Nucleus accumbens (tissue), 56 donors: ENCODE measurements at places on chromosomes 3 and 15.

DNA sequence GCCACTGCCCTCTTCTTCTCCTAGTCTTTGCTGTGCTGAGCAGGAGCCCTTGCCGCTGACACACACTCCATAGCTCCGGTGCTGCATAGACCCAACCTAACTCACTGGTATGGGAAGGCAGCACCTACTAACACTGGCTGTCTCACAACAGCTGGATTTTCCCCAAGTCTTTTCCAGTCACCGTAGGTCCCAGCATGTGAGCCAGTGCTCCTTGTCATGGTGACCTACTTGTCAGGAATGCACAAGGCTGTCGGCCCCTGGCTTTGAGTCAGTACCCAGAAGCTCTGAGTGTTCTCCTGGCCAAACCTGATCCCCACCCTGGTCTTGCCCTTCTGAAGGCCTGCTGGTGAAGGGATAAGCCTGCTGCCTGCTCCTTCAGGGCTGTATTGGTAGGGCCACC, 25.7 kb downstream of the AMOTL2 start:
- no peak for DNase-seq

DNA sequence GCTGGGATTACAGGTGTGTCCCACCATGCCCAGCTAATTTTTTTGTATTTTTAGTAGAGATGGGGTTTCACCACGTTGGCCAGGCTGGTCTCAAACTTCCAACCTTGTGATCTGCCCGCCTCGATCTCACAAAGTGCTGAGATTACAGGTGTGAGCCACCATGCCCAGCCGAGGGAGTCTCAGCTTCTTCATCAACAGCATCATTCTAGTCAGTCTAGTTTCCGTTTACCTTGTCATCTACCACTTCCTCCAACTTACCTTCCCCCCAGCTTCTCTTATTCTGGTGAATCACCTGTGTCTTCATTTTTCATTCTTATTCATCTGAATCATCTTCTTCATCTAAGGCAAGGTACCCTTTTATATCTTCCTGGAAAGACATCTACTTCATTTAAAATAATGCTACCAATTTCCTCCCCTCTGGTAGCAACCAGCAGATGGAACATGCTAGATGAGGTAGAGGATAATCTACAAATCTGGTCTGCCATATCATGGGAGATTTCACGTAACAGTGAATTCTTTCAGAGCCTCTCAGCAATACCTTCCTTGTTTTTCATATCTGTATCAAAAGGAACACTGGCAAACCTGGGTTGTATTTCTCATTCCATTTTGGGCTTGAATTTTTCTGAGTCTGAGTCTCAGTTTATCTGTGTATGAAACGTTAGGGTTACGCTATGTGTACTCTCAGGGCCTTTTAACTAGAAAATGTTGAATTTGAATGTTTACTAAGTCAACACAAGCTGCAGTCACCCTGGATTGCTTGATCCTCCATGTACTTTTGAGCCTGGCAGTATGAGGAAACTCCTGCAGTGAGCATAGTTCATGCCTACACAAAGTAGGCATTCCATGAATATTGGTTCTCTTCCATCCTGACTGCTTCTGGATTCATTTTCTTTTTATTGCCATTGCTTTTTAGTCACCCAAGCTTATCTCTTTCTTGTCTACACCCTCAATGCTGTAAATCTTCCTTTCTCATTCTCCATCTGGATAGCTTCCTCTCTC, 16.8 kb downstream of the LPP start:
- DNase-seq, result no peak

DNA sequence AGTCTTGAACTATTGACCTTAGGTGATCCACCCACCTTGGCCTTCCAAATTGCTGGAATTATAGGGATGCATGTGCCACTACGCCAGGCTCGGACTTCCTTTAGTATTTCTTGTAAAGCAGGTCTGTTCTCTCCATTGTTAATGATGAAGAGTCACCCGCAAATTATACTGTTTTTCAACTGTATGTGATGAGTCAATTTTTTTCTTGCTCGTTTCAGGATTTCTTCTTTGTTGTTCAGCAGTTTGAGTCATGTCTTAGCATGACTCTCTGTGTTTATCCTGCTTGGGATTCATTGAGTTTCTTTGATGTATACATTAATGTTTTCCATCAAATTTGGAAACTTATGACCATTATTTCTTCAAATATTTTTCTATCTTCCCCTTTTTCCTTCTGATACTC, 28.9 kb downstream of the GRAMD1C start:
- no peak for DNase-seq

GRCh38 chr15:42404461-42405235, 45.3 kb downstream of the CAPN3 start:
- peak; percentile 85 for DNase-seq

DNA sequence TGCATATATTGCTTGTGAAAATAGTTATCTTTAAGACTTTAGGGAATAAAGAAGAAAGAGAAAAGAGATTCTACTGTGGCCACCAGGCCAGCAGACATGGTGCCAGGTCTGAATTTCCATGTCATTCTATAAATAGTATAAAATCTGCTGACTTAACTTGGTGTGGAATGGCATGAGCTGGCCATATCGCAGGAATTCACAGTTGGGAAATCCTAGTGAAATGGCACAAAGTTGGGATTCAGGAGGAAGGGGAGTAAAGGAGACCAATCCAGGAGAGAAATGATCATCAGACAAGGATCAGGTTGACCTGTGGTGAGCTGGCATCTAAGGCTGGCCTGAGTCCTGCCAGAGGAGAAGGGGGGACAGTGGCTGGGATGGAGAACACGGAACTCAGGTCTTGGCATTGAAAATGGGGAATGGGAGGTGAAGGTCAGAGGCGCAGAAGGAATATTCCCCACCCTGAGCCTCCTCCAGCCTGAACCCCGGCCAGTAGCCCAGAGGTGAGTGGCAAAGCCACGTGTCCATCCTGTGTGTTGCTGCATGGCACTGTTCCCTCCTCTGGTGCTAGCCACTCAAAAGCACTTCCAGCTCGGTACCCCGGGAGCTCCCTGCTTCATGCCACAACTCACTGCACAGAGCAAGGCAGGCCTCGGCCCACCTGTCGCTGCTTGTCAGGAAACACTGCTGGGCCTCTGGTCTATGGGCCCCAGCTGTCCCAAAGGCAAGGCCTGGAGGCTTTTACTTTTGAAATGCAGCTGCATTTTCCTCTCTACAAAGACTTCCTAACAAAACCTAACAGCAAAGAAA, 51.4 kb downstream of the SSUH2 start:
- DNase-seq, result no peak

GRCh38 chr15:86336051-86336788, 256.5 kb downstream of the AGBL1 start:
- DNase-seq, result no peak

GRCh38 chr3:112247900-112248299, 46.1 kb downstream of the SLC9C1 start:
- no peak for DNase-seq

DNA sequence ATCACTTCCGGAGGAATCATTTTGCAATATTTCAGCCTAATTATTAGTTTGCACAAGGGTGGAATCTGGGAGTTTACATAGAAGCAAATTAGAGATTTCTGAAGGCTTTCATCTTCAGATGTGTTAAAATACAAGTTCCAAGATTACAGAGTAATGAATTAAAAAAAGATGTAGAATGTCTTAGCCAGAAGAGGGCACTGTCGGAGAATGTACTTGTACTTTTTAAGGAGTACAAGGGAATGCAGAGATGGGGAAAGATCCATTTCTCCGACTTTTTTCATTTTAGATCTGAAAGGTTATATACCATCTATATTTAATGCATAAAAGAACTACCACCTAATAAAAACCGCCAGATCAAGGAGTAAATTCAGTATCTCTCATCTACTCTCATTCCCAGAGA, 43.1 kb upstream of the WDR5B start:
- no peak for DNase-seq

DNA sequence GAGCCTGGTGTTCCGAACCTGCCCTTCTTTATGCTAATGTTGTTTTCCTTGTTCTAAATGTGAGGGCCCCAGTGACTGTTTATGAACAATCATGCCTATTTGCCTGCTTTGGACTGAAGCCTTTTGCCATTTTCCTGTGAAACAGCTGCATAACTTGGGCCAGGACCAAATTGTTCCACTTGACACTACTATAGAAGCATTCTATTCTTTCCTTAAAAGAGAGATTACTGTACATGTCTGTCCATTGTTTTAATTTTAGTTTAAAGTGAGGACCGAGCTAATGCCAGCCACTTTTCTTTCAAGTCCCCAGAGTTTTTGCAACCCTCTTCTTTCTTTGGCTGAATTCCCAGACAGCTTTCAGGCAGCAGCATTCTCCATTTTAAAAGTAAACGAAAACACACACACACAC, 980.3 kb downstream of the CADM2 start:
- no peak for DNase-seq

DNA sequence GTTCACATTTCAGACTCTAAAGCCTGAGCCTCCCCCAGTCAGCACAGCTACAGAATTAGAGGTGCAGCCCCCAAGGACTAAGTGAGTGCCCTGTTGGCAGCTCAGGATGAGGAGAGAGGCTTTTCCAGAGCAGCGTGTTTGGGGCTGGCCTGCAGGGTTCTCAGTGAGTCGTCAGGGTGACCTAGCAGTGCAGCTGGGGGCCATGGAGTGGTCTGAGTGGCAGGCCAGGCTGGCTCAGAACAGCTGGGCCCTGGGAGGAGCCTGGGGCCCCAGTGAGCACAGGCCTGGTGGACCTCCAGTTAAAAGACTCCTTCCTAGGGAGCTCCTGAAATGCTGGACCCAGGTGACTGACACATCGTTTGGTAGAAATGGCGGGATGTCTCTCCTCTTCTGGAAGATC, 108.3 kb downstream of the SLC49A4 start:
- DNase-seq, result no peak

DNA sequence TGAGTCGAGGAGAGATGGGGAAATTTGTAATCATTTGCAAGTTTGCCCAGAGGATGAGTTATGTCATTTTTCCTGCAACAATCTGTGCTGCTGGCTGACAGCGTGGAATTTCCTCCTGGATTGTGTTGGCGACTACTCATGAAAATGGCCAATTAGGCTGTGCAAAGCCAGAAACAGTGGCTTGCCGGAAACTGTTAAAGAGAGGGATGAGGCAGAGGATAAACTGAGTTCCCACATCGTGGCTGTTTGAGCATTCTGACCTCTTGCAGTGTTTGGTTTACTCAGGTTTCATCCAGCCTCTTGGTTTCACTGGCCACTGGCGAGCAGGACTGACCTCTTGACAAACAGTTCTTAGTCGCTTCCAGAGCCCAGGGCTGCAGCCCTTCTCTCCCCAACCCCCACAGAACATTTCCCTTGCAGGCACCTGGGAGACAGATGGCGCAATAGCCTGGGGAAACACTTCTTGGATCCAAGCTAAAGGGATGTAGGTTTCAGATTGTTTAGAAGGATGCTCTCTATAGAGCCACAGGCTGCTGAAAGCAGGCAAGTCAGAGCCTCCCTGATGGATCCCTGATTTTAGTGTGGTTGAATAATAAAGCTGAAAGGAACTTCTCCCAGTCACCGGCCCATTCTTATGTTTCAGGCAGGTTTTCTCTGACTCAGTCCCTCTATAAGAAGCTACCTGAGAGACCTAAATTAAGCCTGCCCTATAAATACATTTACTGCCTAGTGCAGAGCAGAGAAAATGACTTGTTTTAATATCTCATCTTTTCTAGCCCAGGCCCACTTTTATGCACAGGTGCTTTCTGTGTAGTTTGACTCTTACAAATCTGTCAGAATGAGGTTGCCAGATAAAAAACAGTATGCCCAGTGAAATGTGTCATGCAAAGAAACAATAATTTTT, 92.8 kb upstream of the UBE2E1 start:
- no peak for DNase-seq

DNA sequence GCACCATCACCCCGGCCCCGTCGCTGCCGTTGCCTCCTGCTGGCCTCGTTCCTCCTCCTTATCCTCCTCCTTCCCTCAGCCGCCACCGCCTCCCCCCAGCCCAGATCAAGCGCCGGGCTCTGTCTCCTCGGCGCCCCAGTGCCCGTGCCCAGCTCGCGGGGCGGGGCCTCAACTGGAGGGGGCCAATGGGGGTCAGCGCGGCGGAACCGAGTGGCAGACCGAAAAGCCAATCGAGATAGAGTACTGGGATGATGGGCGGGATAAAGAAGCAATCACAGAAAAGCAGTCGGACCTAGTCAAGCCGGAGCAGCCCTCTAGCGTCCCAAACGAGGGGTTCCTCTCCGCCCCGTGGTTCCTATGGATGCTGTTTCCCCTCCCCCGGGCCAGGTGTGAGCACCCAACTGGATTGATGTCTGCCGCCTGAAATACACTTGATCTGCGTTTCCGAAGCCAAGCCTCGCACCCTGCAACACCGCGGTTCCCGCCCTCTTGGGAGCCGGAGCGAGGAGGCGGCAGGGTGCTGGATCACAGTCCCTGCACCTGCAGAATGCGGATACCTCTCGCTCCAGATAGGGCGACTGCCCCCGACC, at the start of gene FRMD5:
Gene FRMD5, minus strand, starts transcription at position 121 of the 590 bp plus-strand sequence.
- peak; percentile 97 for DNase-seq

- no peak for DNase-seq
These were observed 95.1 kb downstream of the TP63 start for GRCh38 chr3:189726277-189726676.

GRCh38 chr3:37736624-37737023, 125.1 kb upstream of the CTDSPL start:
- no peak for DNase-seq

DNA sequence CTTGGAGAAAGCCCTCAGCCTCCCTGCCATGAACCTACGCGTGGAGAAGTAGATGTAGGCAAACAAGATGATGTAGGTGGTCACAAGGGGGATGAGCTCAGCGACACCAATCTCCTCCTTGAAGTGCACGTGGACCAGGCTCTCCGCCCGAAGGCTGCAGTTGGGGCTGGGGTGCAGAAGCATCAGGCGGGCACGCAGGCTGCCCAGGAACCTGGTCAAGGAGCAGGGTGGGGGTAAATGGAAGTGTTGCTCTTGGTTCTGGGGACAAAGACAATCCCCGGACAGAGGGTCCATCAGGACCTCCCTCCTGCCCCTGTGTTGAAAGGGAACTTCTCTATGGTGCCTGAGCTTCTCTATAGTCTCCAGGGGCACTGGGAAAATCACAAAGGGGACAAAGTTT, 45.1 kb downstream of the PTPN23 start:
- DNase-seq, result no peak

DNA sequence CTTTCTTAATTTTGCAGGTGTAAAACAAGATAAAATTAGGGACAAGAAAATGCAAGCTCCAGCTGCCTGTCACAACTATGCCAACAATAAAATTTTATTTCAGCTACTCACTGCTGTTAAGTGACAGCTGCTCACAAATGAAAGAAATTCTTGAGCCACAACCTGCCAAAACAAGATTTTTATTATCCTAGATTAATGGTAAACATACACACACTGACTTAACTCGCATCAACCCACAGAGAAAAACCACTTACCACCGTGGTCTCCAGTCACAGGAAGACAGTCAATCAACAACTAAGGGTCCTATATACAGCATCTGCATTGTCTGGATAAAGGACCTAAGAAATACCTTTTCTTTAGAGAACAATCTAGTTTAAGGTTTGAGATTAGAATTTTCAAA, 31.3 kb downstream of the EFL1 start:
- no peak for DNase-seq

DNA sequence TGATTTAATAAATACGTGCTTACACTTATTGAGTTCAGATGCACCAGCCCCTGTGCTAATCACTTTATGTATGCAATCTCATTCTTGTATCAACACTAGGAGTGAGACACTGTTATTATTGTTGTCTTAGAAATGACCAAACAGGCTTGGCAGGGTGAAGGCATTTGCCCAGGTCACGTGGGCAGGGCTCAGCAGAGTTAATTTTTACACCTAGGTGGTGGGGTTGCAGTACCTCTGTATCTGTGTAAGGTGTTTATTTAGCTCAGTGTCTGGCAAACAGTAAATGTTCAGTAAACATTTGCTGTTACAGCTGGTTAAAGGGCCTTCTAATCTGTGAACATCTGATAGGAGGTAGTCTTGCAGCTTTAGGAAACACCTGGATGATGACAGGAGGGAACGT, 200.0 kb downstream of the CACNA2D3 start:
- DNase-seq, result no peak
